ENCODE measurements at places on chromosomes 7 and 10.

GRCh38 chr10:79586933-79587332 lies 23.8 kb upstream of the SFTPA1 start:
- no peak for DNase-seq

DNA sequence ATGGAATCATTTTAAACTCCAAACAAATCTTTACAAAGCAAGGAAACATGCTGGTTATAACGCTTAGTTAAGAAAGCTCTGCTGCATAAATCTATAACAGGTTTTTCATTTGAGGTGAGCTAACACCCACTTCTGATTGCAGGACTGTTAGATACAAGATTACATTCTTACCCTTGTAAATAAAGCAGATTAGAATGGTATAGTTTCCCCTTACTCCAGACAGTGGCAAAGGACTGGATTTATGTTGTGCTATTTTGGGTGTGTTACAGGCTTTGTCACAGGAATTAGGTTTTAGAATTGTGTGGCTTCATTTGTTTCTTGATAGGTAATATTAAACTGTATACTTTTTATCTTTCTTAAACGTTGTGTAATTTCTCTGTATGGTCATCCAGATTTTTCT lies 487.6 kb downstream of the ZWINT start:
- DNase-seq = no peak

- no peak for DNase-seq
These were observed 49.8 kb downstream of the PRKCQ start for GRCh38 chr10:6530211-6530840.

- DNase-seq = peak; percentile 73
These were observed 45.0 kb downstream of the ZCCHC24 start for GRCh38 chr10:79400146-79401004.

DNA sequence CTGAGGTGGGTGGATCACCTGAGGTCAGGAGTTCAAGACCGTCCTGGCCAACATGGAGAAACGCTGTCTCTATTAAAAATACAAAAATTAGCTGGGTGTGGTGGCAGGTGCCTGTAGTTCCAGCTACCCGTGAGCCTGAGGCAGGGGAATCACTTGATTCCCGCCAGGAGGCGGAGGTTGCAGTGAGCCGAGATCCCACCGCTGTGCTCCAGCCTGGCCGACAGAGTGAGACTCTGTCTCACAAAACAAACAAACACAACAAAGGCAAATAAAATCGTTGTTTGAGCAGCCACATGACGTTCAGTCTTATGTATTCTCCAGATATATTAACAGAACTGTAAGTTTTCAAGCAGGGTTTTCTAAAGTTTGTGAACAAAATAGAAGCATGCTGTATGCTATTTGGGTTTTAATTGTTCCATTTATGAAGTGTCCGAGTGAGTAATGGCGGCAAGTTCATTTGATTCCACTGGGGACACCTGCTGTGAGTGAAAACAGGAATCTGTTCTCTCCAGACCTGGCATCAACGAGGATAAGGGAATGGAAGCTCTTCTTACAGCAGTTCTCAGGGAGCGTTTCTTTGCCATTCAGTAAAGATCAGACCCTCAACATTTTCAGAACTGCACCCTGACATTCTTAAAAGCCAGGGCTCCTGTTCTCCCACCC lies 122.5 kb upstream of the PITRM1 start:
- no peak for DNase-seq

DNA sequence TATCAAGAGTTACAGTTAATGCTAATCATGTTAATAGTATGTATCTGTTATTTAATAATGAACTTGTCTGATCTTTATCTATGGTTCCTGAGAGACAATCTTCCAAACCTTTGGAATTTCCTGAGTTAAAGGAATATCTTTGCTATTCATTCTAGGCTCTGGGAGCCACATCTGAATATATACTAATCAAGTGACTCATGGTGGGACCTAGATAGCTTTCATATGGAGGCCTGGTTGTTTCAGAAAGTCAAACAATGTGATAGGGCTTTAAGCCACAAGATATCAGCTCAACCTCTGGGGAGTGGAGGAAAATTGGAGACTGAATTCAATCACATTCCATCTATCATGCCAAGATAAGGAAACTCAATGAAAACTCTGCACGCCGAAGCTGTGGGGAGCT lies 746.4 kb downstream of the TNS3 start:
- no peak for DNase-seq

DNA sequence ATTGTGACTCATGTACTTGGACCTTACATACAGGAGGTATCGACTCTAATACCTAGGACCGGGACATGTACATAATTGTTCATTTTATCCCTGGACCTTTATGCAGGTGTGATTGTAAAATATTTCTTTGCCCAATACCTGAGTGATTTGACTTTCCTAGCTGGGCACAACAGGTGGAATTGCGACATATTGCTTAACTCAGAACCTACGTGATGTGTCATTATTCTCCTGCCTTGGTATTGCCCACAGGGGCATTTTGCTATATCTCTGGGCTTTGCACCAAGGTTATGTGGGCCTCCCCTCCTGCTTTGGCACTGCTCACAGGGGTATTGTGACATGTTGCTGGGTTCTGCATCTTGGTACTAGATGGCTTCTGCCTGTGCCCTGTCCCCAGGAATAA lies 23.9 kb upstream of the ZNF107 start:
- no peak for DNase-seq

GRCh38 chr7:138015096-138015495 lies 13.2 kb upstream of the CREB3L2 start:
- no peak for DNase-seq

DNA sequence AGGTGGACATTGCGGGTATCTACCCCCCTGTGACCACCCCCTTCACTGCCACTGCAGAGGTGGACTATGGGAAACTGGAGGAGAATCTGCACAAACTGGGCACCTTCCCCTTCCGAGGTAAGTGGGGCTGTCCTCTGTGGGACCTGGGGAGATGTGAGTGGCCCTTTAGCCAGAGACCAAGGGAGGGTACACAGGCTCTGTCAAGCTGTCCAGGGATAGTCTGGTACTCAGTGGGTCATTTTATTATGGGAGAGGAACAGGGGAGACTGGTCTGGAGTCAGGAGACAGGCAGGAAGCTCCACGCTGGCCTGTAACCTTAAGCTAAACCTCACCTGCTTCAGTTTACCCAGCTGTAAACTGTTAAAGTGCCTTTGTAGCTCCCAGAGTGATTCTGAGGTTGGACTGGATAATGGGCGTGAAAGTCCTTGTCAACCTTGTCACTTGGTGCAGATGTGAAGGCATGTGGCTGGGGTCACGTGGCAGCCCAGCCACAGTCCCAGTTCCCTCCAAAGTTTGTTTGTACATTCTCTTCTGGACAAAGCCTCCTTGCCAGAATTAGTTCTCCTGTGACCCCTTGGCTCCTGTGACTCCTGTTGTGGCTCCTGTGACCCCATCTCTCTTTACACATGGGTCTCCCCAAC lies 729 bp downstream of the HOGA1 start:
- no peak for DNase-seq

DNA sequence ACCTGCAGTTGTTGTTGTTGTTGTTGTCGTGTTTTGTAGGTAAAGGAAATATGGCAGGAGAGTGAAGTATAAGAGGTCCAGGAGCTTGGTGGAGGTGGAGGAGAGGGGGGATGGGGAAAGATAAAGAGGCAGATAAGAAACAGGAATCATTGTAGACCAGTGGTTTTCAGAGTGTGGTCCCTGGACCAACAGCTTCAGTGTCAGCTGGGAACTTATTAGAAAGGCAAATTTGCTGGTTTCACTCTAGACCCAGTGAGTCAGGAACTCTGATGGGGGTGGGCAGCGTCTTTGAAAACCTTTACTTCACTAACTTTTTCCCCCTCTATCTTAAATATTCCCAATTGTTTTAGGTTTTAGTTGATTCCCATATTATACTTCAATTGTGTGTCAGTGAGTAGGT lies 241.5 kb downstream of the AUTS2 start:
- no peak for DNase-seq

DNA sequence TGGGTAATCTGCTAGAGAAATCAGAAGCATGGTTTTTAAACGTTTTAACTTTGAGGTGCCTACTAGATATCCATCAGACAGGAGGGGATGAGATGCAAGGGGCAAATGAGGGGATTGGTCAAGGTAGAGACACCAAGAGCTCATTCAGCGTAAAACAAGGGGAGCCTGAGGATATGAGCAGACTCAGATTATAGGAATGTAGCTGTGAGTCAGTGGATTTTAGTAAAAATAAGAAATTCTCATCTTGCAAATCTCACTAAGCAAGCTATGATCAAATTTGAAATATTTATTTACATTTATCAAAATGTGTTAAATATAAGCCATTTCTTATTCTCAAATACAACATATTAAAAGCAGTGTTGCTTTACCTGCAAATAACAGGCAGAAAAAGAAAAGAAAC lies 21.4 kb upstream of the TFEC start:
- no peak for DNase-seq

DNA sequence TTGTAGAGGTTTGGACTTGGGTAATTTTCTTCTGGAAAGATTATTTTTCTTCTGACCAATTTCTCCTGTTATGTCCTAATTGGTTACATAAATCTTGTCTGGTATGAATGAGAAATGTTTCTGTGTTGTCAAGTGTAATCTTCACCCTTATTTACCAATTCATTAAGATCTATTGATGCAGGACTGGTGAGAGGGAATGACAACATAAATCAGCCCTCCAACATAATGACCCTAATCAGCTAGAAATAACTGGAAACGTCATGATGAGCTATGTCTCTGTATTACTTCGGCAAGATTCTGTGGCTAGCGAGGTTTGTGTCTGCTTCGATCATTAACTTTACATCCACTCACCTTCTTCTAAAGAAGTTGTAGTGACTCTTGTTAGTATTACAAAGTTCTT lies 3.5 kb downstream of the FOXP2 start:
- no peak for DNase-seq

GRCh38 chr10:11104772-11105675 lies 87.4 kb downstream of the CELF2 start:
- DNase-seq = no peak

GRCh38 chr7:157615101-157615817 lies 278.5 kb downstream of the DNAJB6 start:
- DNase-seq = no peak

DNA sequence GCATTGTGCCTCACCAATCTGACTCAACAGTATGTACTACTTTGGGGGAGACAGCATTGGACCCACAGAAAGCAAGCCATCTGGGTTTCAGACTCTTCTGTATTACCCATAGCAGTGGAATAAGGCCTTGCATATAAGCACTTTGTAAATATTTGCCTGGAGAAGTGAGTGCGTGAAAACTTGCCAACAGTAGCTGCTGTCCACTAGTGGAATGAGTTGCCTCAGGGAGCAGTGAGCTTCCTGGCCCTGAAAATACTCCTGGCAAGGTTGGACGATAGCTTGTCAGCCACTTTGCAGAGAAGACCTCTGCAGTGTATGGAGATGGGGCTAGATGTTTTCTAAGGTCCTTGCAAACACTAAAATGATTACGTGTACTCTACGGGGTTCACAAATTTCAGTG lies 21.6 kb downstream of the GARS1 start:
- no peak for DNase-seq

DNA sequence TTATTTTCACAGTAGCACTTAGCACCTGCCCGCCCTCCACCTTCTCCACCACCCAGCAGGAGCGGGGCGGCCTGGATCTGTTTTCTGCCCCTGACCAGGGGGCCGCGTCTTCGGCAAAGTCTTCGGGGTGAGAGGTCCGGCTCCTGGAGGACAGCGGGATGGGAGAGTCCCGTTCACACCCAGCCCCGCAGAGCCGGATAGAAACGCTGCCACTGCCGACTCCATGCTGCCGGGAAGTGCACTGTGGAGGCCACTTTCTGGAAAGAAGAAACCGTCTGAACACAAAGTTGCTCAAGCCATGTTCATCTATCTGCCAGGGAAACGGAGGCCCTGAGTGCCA lies 14.5 kb upstream of the ZNF273 start:
- no peak for DNase-seq

DNA sequence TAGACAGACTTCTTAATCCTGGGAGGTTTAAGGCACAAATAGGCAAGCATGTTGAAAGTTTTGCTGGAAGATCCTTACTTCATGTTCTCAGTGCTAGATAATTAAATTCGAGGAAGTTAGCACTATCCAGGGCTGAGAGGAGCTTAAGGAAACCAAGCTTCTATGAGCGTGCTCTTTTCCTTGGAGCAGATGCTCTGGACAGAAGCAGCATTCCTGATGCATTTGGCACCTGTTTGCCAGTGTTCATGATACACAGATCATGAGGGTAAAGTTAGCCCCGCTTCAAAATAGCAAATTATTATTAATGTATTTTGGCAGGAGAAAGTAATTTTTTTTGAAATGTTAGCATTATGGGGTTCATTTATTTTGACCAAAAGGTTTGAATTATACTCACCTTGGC lies 9.4 kb downstream of the HDAC9 start:
- no peak for DNase-seq

DNA sequence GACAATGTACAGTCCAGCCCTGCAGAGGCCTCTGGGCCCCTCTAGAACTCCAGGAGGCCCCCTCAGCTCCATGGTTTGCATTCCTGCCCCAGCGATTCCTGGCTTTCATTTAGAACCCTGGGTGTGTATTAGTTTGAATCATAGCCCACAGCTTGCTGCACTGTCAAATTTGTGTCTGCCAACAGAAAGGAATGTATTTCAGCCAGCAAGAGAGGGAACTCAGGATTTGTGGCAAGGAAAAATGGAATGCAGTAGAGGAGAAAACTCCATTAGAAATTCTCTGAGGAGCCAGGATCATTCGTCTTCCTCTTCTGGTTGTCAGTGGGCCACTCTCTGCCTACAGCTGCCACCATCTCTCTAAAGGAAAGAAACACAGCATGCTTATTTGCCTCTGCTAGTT lies 27.9 kb upstream of the WDR11 start:
- no peak for DNase-seq

- DNase-seq = peak; percentile 71
These were observed 875 bp upstream of the DDIT4 start for GRCh38 chr10:72272689-72273409.

DNA sequence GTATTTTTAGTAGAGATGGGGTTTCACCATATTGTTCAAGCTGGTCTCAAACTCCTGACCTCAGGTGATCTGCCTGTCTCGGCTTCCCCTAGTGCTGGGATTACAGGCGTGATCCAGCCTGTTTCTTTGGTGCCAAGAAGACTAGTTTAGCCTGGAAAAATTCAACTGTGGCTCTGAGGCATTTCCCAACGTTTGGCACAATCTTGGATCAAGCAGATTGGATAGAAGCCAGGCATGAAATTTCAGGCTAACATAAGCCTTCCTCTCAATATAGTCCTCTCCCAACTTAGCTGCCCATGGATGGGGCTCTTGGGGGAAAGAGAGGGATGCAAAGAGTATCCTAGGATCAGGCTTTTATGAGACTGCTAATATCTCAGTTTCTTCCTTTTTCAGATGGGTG lies 53.8 kb downstream of the APBB1IP start:
- no peak for DNase-seq

GRCh38 chr7:108165723-108166122 lies 35.6 kb upstream of the LAMB4 start:
- DNase-seq = no peak

DNA sequence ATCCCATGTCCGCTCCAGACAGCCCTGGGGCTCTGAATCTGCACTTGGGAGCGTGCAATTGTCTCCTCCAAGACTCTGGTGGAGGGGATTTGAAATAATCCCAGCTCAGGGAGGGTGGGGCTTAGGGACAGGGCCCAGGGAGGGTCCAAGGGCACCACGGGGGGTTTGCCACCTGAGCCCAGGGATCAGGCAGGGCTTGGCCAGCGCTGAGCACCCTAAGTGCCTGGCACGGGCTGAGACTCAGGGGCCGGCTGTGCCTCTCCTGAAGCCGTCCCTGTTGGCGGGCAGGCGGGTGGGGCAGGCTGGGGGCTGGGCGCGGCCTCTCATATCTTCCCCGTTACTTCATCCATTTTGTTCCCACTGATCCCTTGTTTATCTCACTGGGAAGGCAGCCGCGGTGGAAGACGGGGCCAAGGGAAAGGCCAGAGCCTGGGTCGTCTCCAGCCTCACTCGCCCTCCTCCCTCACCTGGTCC lies 41.8 kb upstream of the ELN start:
- no peak for DNase-seq
